ENCODE measurements at places on chromosomes 3 and 15. TPM values are rescaled to one million over a fixed set of nuclear protein-coding genes. Genes with fewer than 3 reads are reported as not detected.

CHRNA3 gene
- not detected for total RNA-seq

TMEM115 gene
- total RNA-seq, result 84.4 TPM

CGNL1 gene
- total RNA-seq, result 0.29 TPM

RFTN1 gene
- total RNA-seq, result 152 TPM

DNAH1 gene
- 5.0 TPM for total RNA-seq

HGD gene
- total RNA-seq, result 0.29 TPM

CAV3 gene
- not detected for total RNA-seq

FYTTD1 gene
- 45.2 TPM for total RNA-seq

All from smooth muscle cell of trachea (primary cell).